ENCODE measurements at places on chromosomes 1 and 21. TPM values are rescaled to one million over a fixed set of nuclear protein-coding genes. Genes with fewer than 3 reads are reported as not detected.

MXRA8 gene
- 0.17 TPM for total RNA-seq

USH2A gene
- not detected for total RNA-seq

EFNA1 gene
- total RNA-seq = 36.5 TPM

TEKT2 gene
- not detected for total RNA-seq

TCHH gene
- total RNA-seq = 0.19 TPM

C1orf185 gene
- not detected for total RNA-seq

LRRC7 gene
- not detected for total RNA-seq

SLC30A10 gene
- total RNA-seq = 0.05 TPM

OR2T29 gene
- not detected for total RNA-seq

HHIPL2 gene
- 9.8 TPM for total RNA-seq

PTGS2 gene
- total RNA-seq = 12.9 TPM

TOMM40L gene
- 11.1 TPM for total RNA-seq

CFAP141 gene
- not detected for total RNA-seq

PHGDH gene
- 87.2 TPM for total RNA-seq

FAM151A gene
- total RNA-seq = not detected

EDARADD gene
- 2.9 TPM for total RNA-seq

FCGR3B gene
- not detected for total RNA-seq

KRTAP21-2 gene
- not detected for total RNA-seq

MAEL gene
- total RNA-seq = not detected

SPATA45 gene
- total RNA-seq = not detected

HES2 gene
- 3.5 TPM for total RNA-seq

CNTN2 gene
- total RNA-seq = 0.05 TPM

EFCAB7 gene
- 4.0 TPM for total RNA-seq

TACSTD2 gene
- total RNA-seq = not detected

KCNJ6 gene
- 2.2 TPM for total RNA-seq

LDLRAD1 gene
- total RNA-seq = not detected

CCDC17 gene
- 0.37 TPM for total RNA-seq

PTGER3 gene
- 0.01 TPM for total RNA-seq

FAM78B gene
- total RNA-seq = 0.08 TPM

TTC34 gene
- total RNA-seq = 0.03 TPM

CFAP74 gene
- not detected for total RNA-seq

SLC5A9 gene
- not detected for total RNA-seq

SELL gene
- total RNA-seq = 0.28 TPM

ALX3 gene
- not detected for total RNA-seq

KRTAP23-1 gene
- total RNA-seq = not detected

TMEM200B gene
- 0.14 TPM for total RNA-seq
